Pancreas (tissue), 10 donors: ENCODE measurements at places on chromosomes 1 and 21.

DNA sequence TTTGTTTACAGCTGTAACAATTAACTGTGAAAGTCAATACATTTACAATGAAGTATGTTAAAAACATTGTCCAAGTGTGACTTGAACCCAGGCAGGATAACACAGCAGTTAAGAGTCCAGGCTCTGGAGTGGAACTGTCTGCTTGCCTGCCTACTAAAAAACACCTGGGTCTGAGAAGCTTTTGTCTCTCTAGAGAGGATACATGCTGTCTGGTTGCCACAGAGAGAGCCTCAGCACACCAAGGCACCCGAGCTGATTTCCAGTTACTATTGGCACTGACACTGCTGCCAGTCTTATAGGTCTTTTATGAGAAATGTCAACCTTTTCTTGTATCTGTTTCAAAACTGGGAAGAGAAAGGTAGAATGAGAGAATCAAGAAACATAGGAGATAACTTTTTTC lies 20.2 kb upstream of the RALGPS2 start:
- DNase-seq = no peak

GRCh38 chr21:26307640-26308039 lies 137.1 kb upstream of the APP start:
- DNase-seq = no peak

GRCh38 chr1:210447456-210448057 lies 118.9 kb downstream of the HHAT start:
- no peak for DNase-seq

GRCh38 chr1:175089136-175089718 lies 21.6 kb downstream of the TNN start:
- no peak for DNase-seq

DNA sequence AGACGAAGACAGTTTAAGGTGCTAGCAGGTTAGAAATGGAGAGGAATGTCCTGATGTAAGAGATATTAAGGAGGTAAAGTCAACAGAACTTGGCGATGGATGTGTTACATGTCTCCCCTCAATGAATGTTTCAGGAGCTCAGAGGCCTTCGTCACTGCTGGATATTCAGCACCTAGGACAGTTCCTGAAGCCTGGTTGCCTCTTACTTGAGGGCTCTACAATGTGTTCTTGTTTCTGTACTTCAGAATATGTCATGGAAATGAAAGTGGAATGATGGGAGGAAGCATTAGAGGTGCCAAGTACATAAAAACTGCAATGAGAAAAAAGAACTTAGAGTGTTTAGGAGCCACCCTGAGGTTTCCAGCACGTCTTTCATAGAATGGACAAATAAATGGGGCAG lies 17.7 kb downstream of the TNR start:
- no peak for DNase-seq
